ENCODE measurements at places on chromosomes 4 and X.

DNA sequence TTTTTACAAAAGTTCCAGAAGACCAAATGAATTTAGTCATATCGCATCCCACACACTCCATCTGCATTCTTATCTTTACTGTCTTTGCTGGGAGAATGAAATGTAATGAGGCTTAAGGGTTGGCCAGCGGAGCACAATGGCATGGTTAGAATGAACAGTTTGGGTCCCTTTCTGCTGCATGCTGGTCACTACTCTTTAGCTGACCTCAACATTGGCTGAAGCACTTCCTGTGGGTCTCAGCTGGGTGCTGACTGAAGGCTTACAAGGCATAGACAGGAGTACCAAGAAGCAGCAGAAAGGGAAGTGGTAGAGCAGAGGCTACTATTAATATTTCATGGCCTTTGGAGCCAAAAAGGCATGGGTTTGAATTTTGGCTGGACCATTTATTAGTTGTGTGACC lies 159.4 kb upstream of the GPC4 start:
- no peak for DNase-seq

- DNase-seq, result no peak
Measured at GRCh38 chr4:161680146-161680545, 483.7 kb downstream of the FSTL5 start.

DNA sequence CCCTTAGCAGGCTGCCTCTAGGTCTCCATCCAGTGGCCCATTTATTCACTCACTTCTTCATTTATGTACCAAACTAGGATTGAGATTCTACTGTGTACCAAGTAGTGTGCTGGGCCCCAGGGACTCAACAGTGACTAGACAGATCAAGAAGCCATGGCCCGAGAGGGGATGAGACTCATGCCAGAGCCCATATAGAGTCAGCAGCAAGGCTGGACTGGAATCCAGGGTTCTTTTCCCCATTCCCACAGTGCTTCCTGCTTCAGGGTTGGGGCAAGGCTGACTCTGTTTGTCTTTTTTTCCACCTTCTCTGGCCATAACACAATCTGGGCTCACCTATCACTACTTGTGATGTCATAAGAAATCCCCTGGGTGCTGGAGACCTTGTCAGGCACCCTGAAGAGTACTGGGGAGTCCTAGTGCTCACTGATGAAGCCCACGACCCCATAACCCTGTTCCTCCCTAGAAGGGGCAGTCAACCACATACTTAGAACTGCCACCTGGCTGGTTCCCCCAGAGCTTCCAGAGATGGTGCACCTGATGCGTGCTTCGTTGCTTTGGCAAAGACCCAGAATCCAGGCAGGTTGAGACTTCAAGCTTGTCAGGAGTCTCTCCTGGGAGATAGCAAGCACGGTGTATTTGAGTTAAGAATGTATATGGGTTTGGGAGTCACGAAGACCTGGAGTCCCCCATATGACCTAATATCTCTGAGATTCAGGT lies 6.2 kb downstream of the RTL5 start:
- no peak for DNase-seq

- no peak for DNase-seq
Measured at GRCh38 chrX:42097486-42097885, 174.1 kb upstream of the CASK start.

DNA sequence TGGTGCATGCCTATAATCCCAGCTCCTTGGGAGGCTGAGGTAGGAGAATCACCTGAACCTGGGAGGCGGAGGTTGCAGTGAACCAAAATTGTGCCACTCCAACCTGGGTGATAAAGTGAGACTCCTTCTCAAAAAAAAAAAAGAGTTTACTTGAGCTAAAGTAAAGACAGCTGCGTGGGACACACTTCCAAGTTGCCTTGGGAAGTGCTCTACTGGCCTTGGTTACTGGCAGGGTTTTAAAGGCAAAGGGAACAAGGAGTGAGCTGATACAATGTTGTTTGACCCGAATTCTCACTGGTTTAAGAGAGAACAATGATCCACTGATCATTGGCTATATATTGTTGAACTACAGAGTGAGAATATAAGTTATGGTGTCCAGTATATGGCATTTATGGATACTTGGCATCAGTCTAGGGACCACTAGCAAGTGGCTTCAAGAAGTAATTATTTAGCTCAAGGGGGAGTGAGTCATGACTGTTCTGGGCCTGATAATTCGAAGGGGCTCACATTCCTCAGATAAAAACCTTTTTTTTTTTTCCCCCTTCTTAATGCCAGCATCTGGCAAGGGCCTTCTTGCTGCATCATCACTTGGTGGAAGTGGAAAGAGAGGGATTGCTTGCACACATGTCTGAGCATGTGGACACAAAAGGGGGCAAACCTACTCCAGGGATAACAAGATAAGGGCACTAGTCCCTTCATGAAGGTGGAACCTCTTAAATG lies 32.3 kb downstream of the GRK4 start:
- no peak for DNase-seq

DNA sequence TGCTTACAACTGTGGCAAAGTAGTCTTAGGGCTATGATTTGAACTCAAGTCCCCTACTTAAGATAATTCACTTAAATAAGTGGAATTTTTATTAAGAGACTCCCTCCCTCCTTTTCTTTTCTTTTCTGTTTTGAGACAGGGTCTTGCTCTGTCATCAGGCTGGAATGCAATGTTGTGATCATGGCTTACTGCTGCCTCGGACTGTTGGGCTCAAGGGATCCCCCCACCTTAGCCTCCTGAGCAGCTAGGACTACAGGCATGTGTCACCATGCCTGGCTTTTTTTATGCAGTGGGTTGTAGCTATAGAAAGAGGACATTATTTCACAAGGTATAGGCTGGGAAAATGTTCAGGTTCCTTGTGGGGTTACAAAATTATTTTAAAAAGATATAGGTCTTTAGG lies 19.2 kb downstream of the DIAPH2 start:
- DNase-seq, result no peak

- DNase-seq, result no peak
Measured at GRCh38 chr4:42149004-42149403, 3.5 kb downstream of the BEND4 start.

GRCh38 chr4:101217353-101218031 lies 129.8 kb downstream of the PPP3CA start:
- no peak for DNase-seq

- no peak for DNase-seq
Measured at GRCh38 chrX:108641589-108642272, 94.6 kb downstream of the IRS4 start.

DNA sequence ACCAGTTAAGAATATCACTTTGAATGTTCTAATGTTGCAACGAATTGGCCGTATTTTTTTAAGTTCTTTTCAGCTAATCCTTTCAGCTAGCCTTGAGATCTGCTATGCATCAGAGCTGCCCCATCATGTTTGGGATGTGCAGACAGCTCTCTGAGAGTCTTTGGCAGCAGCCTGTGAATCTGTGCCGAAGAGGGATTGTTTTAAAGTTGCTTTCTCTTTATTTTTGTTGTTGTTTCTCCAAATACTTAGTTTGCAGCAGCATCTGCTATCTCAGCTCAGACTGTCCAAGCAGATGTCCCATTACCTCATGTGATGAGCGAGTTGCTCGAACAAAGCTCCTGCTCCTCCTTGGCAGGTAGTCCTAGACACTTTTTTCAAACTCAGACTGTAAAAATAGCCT lies 1002.5 kb upstream of the INTU start:
- no peak for DNase-seq

- DNase-seq, result no peak
Measured at GRCh38 chr4:146477054-146477453, 44.7 kb downstream of the SLC10A7 start.

DNA sequence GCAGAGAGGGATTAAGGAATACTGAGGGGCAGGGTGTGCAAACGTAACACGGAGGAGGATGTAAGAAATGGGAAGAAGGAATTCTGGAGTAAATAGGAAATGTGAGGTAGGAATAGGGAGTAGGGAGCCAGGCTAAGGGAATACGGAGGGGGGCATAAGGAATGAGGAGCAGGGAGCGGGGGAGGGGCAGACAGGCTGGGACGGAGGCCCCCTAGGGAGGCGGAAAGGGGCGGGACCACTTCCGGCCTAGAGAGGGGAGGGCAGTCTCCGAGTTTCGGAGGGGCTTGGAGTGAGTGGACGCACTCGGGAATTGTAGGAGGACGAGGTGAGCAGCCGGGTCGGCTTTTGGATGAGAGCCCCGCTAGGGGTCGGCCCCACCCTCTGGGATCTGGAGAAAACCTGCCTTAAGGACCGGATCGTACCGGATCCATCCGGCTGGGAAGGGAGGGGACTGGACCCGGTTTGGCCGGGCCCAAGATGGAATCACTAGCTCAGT lies 612 bp downstream of the MAGED2 start:
- peak; percentile 78 for DNase-seq

GRCh38 chr4:21819086-21819485 lies 129.5 kb downstream of the KCNIP4 start:
- no peak for DNase-seq

DNA sequence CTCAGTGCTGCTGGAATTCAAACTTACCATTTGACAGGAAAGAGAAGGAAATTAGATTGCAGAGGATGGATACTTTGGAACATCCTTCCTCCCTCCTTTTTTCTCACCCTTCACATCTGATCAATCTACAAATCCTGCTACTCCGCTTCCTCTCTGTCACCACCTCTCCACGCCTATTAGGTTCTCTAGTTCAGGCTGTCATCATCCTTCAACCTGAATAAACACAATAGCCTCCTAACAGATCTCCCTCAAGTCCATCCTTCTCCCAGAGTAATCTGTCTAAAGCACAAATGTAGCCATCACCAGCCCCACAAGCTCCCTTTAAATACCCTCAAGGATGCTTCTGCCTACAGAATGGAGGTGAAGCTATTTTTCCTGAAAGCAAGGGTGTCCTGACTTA lies 20.0 kb upstream of the SLAIN2 start:
- DNase-seq, result no peak

DNA sequence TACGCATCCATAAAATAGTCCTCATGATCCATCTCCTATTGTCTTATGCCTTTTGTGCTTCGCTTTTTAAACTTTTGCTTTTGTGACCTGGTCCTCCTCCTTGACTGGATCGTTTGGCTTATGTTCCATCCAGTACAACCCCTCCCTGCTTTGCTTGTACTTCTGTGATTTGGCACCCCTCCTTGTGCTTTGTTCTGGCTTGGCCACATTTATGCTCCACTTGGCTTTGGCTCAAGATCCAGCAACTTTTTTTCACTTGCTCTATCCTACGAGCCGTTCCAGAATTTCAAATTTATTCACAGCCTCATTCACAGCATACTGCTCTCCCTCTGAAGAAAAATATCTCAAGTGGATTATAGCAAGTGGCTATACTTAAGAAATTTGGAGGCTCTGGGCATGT lies 28.0 kb upstream of the GLRA2 start:
- DNase-seq, result no peak

DNA sequence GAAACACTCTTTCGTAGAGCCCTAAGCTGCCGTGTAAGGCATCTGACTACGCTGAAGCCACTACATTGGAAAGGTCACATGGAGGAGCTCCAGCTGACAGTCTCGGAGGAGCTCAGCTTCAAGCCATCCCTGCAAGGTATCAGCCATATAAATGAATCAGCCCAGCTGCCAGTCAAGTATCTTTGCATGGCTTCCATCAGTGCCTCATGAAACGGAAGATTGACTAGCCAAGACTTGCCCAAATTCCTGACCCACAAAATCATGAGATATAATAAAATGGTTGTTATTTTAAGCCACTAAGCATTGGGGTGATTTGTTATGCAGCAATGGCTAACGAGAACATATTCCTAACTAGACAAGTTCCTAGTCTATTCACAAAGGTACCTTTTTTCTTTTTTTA lies 104.1 kb upstream of the SCOC start:
- no peak for DNase-seq

- peak; percentile 65 for DNase-seq
Measured at GRCh38 chr4:155353923-155354540, 22.7 kb downstream of the MAP9 start.

- no peak for DNase-seq
Measured at GRCh38 chr4:42819863-42820514, 72.5 kb upstream of the GRXCR1 start.

DNA sequence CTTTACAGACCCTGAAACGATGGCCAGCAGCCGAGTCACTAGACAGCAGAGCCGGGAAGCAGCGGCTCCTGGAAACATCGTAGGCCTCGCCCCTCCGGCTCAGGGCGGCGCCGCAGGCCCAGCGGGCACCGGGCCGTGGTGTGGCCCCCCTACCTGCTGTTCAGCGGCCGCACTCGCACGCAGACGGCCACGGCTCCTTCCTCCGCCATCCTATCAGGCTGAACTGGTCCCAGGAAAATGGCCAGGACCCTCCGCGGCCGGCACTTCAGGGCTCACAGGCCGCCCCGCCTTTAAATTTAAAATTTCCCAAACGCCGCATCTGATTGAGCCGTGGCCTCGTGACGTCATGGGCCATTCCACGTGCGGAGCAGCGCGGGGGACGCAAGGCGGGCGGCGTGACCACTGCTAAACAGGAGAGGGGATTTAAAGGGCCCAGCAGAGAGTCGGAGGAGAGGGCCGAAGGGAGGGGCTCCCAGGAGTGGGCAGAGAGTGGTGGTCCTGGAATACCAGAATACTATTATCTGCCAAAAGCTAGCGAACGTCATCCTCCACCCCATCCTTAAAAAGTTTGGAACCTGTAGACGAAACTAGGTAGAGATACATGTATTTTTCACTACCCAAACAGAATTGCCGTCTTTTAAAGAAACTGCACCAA lies at the start of gene CENPE:
Gene CENPE (minus strand): TSS at position 233 of the 655 bp plus-strand sequence. CDS start 24 bp downstream, at position 209.
- DNase-seq, result peak; percentile 96
